ENCODE measurements at places on chromosomes 7 and 10.

- DNase-seq: peak; percentile 80
These were observed 4.0 kb downstream of the GATA3 start for GRCh38 chr10:8058274-8059111.

GRCh38 chr7:115252461-115252860 lies 330.6 kb downstream of the MDFIC start:
- peak; percentile 25 for DNase-seq

GRCh38 chr7:12385364-12385786 lies 18.3 kb downstream of the VWDE start:
- DNase-seq: no peak

DNA sequence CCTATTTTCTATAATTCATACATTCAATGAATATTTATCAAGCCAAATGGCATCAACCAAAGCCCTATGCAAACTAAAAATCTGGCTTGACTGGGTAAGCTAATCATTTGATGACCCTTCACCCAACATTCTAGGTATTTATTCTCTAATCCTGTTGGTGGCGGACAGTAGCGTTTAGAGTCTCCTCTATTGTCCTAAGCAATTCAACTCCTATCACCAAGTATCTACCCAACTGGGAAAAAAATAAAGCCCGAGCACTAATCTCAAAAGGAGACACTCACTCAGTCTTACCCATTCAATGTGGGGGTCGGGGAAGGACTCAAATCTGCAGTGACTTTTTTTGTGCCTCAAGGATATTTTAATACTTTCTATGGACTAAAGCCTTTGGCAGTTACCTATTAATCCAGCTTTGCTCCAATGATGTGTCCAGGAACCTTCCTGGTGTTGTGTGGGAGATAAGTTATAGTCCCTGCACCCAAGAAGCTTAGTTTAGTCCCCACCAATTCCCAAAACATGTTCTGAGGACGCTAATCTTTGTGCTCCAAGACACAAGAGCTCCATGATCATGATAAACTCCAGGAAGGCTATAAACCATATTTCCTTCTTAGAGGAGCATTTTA lies 30.6 kb downstream of the DNMBP start:
- DNase-seq: no peak
